ENCODE measurements at places on chromosomes 4 and X.

DNA sequence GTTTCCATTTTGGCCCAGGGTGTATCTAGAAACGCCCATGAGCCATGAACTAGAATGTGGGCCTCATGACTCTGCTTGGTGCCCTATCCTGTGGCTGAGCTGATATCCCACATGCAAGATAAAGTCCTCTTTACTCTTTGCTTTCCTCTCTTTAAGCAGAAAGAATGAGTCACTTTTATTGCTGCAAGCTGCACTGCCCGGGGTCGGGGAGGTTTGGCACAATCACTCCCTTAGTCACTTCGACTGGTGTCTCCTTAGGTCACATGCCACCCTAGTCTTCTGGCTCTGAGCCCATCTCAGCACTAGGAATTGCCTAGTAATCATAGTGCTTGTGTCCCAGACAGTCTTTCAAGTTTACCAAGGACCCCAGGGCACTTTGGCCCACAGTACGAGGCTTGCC, 75.1 kb upstream of the CXorf66 start:
- H3K4me3 ChIP-seq, result no peak overlapping the region
- H3K27ac ChIP-seq, result no peak overlapping the region
- no peak for DNase-seq
- H3K4me1 ChIP-seq, result no peaks in the 10 kb centered on the region

DNA sequence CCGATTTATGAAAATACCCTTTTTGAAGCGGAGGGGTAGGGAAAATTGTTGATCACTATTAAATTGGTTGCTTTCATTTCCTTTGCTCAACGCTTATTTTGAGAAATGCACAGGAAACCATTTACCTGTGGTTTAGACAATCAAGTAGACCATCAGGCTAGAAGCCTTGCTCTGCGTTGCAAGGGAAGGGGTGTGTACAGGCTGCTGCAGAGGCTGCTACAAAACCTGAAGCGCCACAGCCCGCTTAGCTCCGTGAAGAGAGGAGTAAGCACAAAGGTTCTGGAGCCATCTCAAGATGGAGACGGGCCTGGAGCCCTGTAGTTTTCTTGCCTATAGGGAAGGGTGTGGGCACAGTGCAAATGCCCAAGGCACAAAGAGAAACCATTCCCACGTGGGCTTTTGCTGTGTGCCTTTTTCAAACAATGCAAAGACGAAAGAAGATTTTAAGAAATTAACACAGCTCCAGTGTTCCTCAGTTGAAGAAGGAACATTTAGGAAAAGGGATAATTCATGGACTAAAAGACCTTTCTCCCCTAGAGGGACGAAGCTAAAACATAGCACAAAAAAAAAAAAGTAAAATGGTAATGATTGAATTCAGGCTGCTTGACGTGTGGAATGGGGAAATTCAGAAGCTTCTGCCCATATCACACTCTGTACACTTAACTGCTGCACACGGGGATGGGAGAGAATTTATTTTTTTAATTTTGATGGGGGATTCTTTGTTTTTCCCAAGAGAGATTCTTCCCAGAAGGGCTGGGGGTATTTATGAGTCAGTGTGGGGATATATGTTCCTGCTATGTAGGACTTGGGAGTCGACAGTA, 3.5 kb downstream of the TMSB4X start:
- peak; percentile 47 for DNase-seq
- peaks cover 41% of the 10 kb centered on the region for H3K4me1 ChIP-seq
- peak overlapping the region; percentile 80 for H3K27ac ChIP-seq

DNA sequence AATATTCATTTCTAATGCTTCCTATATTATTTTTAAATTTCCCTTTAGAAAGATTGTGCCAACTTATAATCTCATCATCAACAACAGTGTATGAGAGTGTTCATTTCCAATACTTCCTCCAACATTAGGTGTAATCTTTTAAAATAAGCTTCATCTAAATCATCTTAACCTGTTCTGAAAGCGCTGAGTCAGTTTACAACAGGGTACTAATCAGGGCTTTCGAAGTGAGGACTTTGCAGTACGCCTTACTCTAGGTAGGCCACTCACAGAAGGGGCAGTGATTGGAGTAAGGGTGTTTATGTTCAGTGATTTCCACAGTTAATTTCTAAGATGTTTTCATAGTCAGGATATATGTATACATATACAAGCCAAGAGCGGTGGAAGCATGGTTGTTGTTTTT, 87.9 kb downstream of the FRAS1 start:
- no peaks in the 10 kb centered on the region for H3K27me3 ChIP-seq
- DNase-seq, result no peak
- H3K27ac ChIP-seq, result no peak overlapping the region
- no peak overlapping the region for H3K4me3 ChIP-seq
- no peaks in the 10 kb centered on the region for H3K36me3 ChIP-seq

DNA sequence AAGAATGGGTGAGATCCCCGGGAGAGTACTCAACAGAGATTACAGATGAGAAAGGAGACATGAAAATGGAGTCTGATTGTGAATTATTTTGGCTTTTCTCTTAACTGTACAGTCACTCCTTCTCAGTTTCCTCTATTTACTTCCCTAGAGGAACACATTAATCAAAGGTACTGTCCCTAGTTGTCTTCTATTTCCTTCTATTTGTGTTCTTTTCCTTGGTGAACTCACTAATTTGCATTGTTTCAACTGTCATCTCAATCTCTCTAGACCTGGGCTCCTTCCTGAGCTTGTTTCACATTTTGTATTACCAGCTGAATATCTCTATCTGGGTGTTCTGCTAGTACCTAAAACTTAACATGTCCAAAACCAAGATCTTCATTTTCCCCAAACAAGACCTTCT, 59.8 kb downstream of the ABCB7 start:
- H3K4me1 ChIP-seq, result no peaks in the 10 kb centered on the region
- H3K36me3 ChIP-seq, result no peaks in the 10 kb centered on the region
- no peaks in the 10 kb centered on the region for H3K27me3 ChIP-seq
- no peak overlapping the region for H3K27ac ChIP-seq
- DNase-seq, result no peak

DNA sequence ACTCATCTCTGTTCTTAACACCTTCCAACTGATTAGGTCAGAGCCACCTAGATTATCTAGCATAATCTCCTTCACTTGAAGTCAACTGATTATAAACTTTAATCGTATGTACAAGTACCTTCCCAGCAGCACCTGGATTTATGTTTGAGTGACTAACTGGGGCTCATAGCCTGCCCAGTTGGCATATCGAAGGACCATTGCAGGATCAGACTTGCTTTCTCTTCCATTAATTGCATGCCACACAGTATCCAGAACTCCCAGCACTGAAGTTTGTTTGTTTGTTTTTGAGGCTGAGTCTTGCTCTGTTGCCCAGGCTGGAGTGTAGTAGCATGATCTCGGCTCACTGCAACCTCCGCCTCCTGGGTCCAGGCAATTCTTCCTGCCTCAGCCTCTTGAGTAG, 27.9 kb downstream of the GRK4 start:
- no peak overlapping the region for H3K4me3 ChIP-seq
- no peaks in the 10 kb centered on the region for H3K4me1 ChIP-seq
- no peak overlapping the region for H3K27ac ChIP-seq
- no peaks in the 10 kb centered on the region for H3K36me3 ChIP-seq
- no peaks in the 10 kb centered on the region for H3K27me3 ChIP-seq

GRCh38 chrX:24343719-24344118, 16.7 kb upstream of the SUPT20HL1 start:
- peak; percentile 5 for DNase-seq
- no peaks in the 10 kb centered on the region for H3K4me1 ChIP-seq
- no peaks in the 10 kb centered on the region for H3K36me3 ChIP-seq

DNA sequence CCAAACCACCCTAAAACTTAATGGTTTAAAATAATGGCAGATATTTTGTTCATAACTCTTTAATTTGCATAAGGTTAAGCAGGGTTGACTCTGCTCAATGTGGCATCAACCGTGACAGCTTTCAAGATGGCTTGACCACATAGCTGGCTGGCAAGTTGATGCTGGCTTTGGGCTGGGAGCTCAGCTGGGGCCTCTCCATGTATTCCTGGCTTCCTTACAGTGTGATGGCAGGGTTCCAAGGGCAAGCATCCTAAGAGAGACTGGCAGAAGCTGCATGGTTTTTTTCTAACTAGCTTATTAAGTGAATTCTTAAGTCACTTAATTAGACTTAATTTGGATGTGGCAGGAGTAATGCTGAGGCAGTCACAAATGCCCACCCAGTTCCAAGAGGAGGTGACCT, 4.5 kb downstream of the RP2 start:
- H3K27ac ChIP-seq, result no peak overlapping the region
- no peak for DNase-seq
- H3K4me1 ChIP-seq, result peaks cover 6% of the 10 kb centered on the region
- H3K4me3 ChIP-seq, result no peak overlapping the region
- H3K27me3 ChIP-seq, result no peaks in the 10 kb centered on the region

- H3K27ac ChIP-seq, result no peak overlapping the region
- no peaks in the 10 kb centered on the region for H3K27me3 ChIP-seq
- no peaks in the 10 kb centered on the region for H3K36me3 ChIP-seq
Observed at GRCh38 chr4:129355516-129355915, 259.6 kb downstream of the C4orf33 start.

Data from natural killer cell (primary cell).